Activated naive CD8-positive, alpha-beta T cell treated with anti-CD3 and anti-CD28 coated beads, Interleukin-2, amount 50 U/mL, for 16 hours (primary cell): ENCODE measurements at places on chromosomes 3 and 15.

DNA sequence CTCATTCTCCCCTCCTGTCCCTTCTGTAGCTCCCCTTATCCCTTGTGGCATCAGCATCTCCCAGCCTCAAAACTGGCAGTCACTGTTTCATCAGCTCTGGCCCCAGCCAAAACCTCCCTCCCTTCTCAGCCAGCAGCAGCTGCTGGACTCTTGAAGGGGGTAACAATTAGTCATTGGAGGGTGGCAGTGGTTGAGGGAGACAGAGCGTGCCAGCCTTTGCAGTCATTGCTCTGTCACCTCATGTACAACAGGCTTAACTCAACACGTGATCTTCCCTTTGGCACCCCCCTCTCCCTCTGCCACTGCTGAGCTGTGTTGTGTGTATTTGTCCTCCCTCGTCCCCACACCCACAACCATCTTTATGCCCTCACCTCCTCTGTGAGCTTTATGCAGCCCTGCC, 28.2 kb downstream of the RBP2 start:
- no peak for DNase-seq

GRCh38 chr3:121835465-121835801, 424 bp downstream of the EAF2 start:
- no peak for DNase-seq

DNA sequence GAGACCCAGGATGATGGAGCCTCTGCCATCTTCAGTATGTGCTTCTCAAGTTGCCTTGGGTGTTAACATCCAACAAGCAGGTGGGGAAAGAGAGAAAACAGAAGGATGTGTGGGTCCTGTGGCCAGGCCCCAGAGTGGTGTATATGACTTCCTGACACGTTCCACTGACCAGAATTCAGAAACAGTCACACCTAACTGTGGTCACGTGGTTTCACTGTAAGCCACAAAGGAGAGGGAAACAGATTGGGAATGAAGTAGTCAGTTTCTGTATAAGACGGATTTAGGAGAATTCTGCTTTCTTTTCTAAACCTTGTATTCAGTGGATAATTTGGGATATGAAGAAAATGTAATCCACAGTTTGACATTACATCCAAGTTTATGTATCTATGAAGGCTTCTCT, 454.1 kb upstream of the IL12A start:
- DNase-seq, result no peak

DNA sequence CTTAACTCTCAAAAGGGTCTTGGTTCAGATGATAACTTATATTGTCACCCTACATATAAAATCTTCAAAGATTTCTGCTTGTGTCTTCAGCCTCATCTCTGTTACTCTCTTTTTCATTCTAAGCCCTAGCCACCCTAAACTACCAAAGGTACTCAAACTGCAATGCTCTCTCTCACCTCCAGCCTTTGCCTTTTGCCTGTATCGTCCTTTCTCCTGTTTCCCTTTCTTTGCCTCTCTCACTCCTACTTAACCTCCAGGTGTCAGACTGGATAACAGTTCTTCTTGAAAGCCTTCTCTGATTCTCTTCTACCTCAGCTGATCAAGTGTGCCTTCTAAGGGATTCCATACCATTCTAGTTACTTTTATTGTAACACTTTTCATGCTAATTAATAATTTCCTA, 149.8 kb downstream of the SERPINI1 start:
- no peak for DNase-seq

DNA sequence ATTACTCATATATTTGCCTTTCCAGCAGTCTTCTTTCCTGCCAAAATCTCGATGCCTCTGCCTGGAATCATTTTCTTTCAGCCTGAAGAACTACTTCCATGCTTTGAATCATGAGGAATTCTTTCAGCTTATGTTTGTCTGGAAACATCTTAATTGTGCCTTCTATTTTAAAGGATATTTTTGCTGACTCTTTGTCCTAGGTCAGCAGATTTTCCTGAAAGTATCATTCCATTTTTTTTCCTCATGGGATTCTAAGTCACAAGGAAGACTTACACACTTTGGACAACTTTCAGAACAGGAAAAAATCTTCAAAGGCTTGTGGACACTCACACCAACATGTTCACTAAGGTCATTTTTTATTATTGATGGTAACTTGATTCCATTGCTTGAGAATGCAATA, 10.1 kb downstream of the PRR23E start:
- no peak for DNase-seq

GRCh38 chr15:85691350-85692240, 103.1 kb downstream of the KLHL25 start:
- no peak for DNase-seq

GRCh38 chr15:37059086-37059485, 41.3 kb downstream of the MEIS2 start:
- DNase-seq, result no peak

DNA sequence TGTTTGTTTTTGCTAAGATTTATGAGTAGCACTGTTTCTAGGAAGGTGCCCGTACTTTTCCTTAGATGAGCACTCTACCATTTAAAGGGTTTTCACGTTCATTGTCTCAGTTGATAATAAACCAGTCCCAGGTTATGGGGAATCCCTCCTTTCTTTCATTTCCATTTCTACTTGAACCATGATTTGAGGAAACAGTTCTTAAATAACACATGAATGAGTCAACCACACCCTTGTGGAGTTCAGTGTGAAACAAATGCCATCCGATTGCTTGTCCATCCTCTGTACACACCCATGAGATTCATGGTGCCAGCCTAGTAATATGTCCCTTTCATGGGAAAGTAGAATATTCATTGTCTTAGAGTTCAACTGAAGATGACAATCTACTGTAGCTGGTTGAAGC, 23.1 kb downstream of the CMTM8 start:
- DNase-seq, result no peak

GRCh38 chr3:72162649-72163184, 377.8 kb upstream of the PROK2 start:
- no peak for DNase-seq

GRCh38 chr3:32842987-32843386, 25.2 kb downstream of the TRIM71 start:
- no peak for DNase-seq

GRCh38 chr3:59308684-59309083, 258.9 kb upstream of the CFAP20DC start:
- no peak for DNase-seq

DNA sequence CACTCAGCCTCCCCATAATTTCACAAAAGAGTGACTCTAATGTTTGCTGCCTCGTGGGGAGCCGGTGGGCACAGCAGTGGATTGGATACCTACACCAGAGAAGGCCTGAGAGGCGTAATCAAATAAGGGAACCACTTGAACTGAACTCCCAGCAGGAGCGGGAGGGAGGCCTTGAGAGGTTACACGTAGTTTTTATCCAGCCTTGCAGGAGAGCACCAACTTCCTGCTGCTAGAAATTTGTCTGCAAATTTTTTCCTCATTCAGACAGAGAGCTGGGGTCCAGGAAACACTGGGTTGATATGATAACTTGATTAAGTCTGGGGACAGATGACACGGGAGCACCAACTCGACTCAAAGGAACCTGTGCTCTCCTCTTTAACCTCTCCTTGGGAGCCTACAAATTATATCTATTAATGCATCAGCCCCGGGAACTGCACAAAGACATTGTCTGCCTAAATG, 69.8 kb downstream of the HES1 start:
- DNase-seq, result no peak

DNA sequence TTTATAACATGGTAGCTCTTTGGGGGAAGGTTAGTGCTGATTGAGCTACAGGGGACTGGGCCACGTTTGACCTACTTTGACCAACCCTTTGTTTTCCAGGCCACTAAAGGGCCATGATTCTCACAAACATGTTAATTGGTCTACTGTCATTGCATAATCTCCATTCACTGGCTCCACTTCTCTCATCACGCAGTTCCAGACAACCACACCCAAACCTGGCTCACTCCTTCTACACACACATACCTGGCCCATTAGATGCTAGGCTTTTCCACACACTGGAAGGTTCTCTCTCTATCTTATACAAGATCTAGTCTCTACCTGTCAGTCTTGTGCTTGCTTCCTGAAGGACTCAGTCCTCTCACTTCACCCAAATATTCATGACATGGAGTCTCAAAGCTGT, 15.9 kb downstream of the TGM5 start:
- DNase-seq, result no peak

GRCh38 chr15:72866182-72866581, 82.6 kb upstream of the ADPGK start:
- no peak for DNase-seq
